Mesenteric fat pad (tissue), 1 donor: ENCODE measurements at places on chromosomes 2 and 18.

- no peak for DNase-seq
These were observed 7.4 kb downstream of the PPP4R3B start for GRCh38 chr2:55609938-55610578.

DNA sequence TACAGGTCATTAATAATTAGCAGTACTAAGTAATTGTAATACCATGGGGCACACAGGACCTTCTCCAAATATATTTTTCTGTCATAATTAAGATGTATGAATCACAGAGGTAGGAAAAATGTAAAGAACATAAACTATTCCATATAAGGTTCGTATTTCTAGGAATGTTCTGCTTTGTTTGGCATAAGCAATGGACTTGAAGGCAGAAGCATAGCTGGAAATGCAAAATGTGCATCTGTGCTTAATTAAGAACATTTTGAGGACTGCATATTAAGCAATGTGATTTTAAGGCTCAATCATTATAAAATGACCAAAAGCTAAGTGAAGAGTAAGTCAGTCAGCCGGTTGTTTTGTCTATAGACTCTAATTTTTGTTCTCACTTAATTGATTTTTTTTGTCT is 123.2 kb downstream of the RBM43 start:
- DNase-seq = no peak

GRCh38 chr2:233400341-233400740 is 46.0 kb downstream of the DGKD start:
- peak; percentile 57 for DNase-seq

GRCh38 chr18:36086186-36086585 is 18.8 kb upstream of the RPRD1A start:
- DNase-seq = no peak

DNA sequence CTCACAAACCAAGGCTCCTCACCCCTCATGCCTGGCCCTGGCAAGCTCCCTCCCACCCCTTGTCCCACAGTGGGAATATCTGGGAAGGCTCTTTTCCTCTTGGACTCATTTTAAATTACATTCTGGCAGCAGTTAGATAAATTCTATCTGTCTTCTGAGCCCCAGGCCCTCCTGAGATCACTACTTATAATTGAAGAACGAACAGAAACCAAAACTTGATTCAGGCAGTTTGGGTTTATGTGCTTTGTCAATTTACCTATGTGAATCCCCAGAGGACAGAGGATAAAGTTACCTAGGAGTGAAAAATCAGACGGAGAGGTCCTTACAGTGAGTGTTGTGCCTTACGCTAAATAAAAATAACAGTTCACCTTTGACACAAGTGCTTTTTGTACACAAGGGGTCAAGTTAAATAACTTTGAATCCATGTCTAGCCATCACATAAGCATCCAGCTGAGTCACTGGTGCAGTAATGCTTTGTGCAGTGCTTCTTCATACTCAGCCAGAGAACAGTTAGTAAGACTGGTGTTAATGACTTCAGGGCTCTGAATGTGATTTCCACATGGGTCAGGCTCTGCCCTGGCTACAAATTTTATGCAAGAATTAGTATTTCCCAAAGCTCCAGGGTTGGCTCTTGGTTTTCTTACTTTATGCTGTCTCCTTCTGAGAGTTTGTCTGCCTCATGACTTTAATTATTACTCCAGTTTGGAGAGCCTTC is 329.3 kb downstream of the INSIG2 start:
- no peak for DNase-seq

- peak; percentile 79 for DNase-seq
These were observed 142.8 kb downstream of the NDUFA10 start for GRCh38 chr2:239882331-239882732.

DNA sequence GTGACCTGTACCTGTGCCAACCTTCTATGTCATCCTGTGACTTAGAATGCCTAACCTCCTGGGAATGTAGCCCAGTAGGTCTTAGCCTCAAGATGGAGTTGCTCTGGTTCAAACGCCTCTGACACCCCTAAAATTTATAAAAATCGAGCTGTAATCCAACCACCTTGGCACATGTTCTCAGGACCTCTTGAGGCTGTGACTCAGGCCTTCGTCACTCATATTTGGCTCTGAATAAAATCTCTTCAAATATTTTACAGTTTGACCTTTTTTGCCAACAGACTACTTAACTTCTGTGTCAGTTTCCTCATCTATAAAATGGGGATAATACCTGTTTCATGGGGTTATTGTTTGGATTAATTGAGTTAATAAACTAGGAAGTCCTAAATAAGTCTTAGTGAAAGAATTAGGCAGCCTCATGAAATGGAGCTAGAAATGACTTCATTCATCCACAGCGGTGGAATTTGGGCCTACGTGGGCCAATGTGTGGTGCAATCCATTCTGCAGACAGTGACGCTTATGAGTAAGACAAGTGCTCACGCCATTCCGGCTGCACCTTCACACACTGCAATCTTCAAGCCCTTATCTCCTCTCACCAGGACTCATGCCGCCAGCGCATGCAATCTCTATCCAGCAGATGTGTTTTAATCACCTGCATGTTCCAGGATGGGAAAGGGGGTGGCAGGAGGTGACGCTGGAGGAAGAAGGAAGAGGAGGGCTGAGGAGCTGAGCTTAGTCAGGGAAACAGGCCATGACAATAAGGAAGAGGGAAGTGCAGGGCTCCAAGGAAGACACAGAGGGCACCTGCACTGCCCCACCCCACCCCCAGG is 2.0 kb upstream of the UBE2F start:
- DNase-seq = no peak

DNA sequence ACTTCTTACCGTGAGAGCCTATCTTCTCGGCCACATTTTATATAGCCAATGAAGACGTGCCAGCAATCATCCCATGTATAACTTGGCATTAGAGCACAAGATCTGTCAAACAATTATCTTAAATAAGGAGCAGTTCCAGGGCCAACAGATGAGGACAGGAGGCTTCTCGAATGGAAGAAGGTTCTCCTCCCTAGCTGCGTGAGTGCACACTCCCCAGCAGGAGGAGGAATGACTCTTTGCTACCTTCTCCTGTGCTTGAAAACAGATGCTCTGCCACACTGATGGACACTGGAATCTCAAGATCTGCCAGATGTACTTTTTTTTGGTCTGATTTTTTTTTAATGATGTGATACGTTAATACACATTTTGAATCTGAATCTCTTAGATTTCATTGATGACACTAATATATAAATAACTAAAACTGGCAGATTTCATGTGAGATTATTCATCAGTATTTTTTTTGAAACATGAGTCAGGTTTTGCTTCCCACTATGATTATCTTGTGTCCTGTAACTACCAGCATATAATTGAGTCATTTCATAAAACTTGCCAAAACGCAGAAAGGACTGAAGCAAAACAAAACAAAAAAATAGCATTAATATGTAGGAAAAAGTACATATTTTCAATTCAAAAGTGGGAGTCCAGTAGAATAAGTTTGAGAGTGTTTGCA is 626 bp upstream of the VIT start:
- no peak for DNase-seq

DNA sequence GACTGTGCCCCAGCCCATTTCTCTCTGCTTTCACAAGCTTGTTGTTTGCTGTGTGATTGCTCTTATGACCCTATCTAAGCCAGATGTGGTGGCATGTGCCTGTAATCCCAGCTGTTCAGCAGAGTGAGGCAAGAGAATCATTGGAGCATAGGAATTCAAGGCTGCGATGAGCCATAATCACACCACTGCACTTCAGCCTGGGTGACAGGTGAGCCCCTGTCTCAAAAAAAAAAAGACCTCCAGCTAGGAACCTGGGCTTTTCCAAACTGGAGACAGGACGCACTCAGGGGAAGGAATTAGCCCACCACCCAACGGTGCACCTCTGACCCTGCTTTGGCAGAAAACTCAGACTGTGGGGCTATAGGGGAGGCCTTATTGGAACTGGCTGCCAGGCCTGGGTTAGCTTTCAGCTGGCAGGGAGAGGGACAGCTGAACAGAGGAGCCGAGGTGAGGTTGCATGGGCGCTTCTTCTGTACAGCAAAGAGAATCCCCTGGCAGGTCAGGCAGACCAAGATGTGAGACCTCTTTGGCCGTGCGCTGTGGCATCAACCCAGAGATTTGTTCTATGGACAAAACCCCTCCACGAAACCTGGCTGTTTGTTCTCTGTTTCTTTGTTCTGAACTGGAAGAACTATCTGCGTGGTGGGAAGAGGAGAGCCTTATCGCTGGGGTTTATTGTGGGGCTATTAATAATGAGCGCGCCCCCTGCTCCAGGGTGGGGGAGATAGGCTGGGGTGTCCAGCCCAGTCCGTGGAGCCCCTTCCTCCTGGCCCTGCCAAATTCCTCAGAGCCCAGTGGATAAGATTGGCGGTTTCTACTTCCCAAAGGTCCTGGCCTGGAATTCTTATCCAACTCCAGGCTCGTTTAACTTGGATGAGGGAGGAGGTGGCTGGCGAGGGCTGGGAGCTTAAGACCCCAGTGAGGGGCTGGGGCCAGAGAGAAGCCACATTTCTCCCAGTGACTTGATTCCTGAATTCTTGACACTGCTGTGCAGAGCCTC is 38.8 kb upstream of the SMAD7 start:
- no peak for DNase-seq

GRCh38 chr18:76395609-76396008 is 99.4 kb downstream of the ZNF516 start:
- DNase-seq = peak; percentile 89

DNA sequence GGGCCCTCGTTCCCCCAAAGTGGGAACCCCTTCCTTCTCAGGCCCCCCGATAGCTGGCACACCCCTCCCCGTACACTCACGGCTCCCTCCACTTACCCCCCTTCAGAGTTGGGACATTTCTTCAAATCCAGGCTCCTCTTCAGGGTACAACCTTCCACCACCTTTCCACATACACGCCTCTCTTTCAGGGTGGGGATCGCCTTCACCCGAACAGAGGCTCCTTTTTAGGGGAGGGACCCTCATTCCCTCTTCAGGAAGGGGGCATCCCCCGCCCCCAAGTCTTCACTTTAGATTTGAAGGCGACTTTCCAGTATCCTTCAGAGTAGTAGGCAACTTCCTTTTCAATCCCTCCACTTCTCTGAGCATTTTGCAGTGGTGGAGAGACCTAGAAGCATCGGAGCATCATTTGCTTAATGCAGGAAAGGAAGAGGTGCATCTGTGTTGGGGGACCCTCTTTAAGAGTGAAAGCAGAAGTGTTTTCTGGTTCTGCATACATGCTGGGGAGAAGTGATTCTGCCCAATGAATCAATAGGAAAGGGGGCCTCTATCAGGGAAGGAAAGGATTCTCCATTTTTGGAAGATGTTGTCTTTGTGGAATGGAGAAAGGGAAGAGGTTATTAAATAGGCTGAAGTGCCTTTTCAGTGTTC is 845 bp downstream of the EML4 start:
- DNase-seq = no peak

GRCh38 chr2:188949046-188949818 is 24.9 kb upstream of the COL3A1 start:
- no peak for DNase-seq

GRCh38 chr2:159936471-159936870 is 125.9 kb downstream of the PLA2R1 start:
- no peak for DNase-seq

- no peak for DNase-seq
These were observed 18.8 kb upstream of the FOXI3 start for GRCh38 chr2:88471083-88471942.

- DNase-seq = no peak
These were observed 2.1 kb downstream of the ASTL start for GRCh38 chr2:96136129-96136720.

- DNase-seq = no peak
These were observed 552.3 kb downstream of the TSN start for GRCh38 chr2:122307763-122308162.

DNA sequence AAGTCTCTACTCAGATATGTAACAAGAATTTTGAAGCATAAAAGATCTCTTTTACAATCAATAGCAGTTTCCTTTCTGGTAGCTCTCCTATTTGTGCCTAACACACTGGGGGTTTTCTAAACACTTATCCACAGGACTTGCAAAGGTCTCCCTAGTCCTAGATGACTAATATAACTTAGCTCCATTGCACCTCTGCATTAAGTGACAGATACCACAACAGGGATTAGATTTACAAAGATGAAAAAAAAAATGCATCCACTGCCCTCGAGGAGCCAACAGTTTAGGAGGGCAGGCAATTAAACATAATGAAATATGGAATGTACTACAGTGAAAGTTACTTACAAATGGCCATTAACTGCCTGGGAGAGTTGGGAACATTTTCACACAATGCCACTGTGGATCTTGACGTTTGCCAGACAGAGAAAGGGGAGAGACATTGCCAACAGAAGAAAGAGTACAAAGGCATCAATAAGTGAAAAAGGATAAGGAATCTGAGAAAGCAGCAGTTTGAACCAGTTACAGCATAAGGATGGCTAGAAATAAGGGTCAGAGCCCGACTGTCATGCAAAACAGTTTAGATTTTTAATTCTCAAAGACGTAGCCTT is 14.3 kb downstream of the PPP3R1 start:
- no peak for DNase-seq

DNA sequence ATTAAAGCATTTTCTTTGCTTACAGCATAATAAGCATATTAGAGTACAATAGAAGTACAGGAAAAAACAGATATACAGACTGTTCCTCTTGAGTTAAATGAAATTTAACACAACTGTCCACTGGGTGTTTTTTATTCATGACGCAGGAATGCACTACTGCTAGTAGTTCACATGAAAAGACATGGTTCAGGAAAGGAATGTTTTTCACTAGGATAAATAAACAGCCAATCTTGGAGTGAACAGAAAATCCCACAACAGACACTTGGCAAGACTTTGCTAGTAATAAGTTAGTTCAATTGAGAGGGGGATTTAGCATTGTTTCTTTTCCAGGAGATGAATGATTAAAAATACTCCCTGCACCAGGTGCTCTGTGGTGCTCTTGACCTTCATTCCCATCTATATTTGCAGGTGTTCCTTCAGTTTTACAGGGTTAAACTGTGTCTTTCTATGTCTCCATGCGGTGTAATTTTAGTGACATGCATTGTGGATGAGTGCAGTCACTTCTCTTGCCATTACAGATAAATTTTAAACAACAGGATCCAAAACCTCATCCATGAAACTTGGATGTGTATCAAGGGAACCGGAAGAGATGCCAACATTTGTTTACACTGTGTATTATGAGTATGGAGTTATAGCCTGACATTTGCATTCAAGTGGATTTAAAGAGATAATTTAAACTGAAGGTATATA is 796.6 kb downstream of the DSC3 start:
- DNase-seq = no peak

DNA sequence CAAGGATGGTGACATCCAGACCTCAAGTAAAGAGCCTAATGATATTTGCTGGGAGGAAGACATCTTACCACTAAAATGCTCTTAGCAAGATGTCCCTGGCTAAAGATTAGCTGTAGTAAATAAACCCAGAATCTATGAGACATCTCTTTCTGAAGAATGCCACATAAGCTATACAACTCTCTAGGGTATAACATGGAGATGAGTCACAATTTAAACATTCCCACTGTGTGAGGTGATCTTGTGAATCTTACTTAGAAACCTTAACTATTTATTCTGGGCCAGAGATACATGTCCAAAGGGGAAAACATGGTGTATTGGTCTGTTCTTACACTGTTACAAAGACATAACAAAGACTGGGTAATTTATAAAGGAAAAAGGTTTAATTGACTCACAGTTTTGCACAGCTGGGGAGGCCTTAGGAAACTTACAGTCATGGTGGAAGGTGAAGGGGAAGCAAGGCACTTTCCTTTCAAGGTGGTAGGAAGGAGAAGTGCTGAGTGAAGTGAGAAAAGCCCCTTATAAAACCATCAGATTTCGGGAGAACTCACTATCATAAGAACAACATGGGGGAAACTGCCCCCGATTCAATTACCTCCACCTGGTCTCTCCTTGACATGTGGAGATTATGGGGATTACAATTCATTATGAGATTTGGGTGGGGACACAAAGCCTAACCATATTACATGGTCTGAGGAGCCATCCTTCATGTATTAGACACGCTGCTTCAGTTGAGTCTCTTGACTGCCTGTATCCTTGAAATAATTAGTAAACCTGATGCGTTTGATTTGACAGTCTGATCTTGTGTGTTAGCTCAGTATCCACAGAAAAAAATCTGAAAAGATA is 17.1 kb downstream of the KRCC1 start:
- no peak for DNase-seq
